ENCODE measurements at places on chromosomes 16 and 17.
A peak's percentile ranks its signal among the peaks of the same experiment; 100 is the strongest.

GRCh38 chr16:58422809-58423208, 30.5 kb downstream of the GINS3 start:
- no peak for DNase-seq

DNA sequence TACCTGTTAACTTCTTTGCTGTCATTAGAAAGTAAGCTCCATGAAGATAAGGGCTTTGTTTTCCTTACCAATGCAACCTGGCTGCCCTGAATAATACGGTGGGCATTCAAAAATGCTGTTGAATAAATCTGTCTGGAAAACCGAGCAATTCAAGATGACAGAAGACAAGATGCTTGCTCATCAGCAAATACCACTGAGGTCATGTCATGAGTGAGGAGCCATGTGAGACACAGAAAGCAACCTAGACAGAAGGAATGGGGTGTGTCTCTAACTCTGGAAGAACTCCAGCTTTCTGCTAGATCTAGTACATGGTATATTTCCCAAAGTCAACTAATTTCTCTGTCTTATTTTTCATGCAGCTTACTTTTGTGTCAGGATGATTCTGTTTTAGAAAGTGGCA, 64.2 kb downstream of the STH start:
- DNase-seq = peak; percentile 79

- no peak for DNase-seq
Observed at GRCh38 chr17:59844884-59845594, 47.7 kb downstream of the TUBD1 start.

GRCh38 chr17:41486809-41487530, 2.7 kb downstream of the KRT36 start:
- no peak for DNase-seq

DNA sequence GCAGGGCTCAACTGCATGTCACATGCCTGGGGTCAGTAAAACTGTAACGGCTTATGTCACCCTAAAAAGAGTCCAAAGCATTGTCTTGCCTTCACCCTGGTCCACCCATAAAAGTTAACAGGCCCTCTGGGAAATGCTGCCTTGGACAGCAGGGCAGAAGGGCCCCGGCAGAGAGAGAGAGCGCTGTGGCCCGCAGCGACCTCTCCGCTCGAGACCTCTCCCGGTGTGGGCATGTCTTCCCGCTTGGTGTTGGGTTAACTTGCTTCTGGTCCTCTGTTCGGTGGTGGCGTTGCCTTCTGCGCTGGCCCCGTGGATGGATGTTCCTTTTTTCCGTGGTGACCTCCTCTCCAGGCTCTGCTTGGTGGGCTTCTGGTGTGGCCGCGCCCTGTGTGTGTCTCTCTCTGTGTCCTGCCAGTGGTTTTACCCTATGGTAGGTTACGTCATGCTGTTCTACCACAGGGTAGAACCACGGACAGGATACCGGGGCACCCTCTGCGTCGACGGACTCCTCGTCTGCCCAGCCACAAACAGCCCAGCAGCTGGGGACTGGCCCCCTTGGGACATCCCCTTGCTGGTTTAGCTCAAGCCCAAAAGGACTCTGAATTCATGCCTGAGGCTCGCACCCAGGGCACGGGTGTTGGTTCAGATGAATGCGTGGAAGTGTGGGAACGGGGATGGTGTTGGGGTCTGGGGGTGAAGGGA, 18.3 kb upstream of the CLEC18A start:
- no peak for DNase-seq

DNA sequence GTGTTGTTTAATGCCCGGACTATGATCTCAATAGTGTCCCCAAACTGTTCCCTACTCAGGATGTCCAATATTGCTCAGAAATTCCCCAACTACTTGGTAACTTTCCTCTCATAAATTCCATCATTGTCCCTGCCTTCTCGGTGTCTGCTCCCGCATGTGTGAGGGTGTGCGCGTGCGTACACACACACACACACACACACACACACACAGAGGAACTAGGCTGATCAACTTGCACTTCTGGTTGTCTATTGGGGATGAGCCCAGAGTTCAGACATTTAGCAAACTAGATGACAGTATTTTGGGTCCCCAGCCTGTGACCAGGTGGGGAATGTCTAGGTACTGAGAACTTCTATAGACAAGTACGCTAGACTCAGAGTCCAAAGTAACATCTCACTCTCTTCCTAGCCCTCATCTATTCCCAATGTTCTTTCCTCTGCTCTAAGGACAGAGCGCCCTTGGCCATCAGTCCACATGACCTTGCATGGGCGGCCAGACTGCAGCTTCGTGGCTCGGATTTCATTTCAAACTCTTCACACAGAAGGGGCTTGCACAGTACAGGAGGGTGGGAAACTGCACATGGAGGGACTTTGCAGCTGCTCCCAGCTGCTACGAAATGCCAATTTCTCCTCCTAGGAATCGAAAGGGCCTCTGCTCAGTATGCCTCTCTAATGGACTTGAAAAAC, 5.3 kb downstream of the HS3ST3A1 start:
- DNase-seq = no peak

DNA sequence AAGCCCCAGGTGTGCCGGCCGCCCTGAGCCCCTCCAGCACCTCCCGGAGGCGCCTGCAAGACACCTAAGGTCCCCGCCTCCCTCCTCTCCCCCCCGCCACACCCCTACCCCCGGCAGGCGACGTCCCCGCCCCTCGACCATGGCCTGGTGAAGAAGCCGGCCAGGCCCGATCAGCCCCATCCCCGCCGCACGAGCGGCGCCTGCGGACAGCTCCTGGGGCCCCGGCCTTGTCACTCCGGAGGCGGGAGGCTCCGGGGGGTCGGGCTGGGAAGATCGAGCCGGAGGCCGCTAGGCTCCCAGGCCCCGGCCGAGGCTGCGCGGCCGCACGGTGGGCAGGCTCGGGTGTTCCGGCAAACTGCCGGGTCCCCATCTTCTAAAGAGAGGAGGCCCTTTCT, 405 bp upstream of the ACE start:
- DNase-seq = no peak

GRCh38 chr17:82926081-82926480, 86.3 kb upstream of the ZNF750 start:
- no peak for DNase-seq

GRCh38 chr16:67302970-67303369, 23.6 kb downstream of the KCTD19 start:
- DNase-seq = no peak

GRCh38 chr17:30191072-30191471, 44.4 kb downstream of the SLC6A4 start:
- no peak for DNase-seq

- DNase-seq = no peak
Observed at GRCh38 chr17:5644065-5644464, 59.8 kb upstream of the NLRP1 start.

GRCh38 chr16:21943571-21943970, 9.6 kb upstream of the UQCRC2 start:
- DNase-seq = no peak

- no peak for DNase-seq
Observed at GRCh38 chr17:42311240-42312034, 23.1 kb downstream of the STAT5A start.

GRCh38 chr17:27457360-27457715, 1.1 kb downstream of the KSR1 start:
- no peak for DNase-seq

- DNase-seq = no peak
Observed at GRCh38 chr17:6097005-6097279, 26.8 kb downstream of the WSCD1 start.

- peak; percentile 95 for DNase-seq
Observed at GRCh38 chr16:67055712-67056487, 27.0 kb downstream of the CBFB start.

- DNase-seq = no peak
Observed at GRCh38 chr17:29711588-29712385, 89.1 kb upstream of the CORO6 start.

DNA sequence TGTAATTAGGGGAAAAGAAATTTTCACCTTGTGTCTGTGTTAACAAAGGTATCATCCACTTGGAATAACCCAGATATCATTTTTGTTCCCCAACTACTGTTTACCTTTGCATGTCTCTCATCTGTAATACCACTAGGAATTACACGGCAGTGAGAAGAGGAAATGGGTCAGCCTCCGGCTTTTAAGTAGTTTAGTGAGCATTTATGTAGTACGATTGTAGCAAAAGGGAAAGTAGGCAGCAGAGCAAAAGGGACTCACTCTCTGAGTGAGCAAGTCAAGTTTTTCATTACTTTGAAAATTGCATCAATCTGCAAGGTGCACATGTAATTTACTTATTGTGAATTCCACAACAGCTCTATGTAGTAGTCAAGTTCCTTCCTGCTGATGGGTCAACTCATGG, 11.2 kb downstream of the PHF12 start:
- no peak for DNase-seq

- DNase-seq = no peak
Observed at GRCh38 chr17:9332132-9332494, 243.5 kb downstream of the STX8 start.

DNA sequence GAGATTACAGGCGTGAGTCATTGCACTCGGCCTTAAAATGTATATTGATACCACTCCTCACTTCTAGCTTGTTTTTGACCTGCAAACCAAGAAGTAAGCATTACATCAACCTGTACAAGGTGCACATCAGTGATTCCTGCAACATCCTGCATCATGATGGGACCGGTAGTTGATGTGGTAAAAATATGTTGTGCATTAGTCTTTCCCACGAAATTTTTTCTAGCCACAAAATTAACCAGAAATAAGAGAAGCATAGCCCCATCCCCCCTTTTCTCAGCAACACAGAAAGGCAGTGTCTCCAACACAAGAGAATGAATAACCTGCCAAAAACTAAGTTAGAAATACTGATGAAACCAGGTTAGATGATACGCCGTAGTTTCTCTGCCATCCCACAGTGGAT, 21.1 kb upstream of the NSMCE1 start:
- no peak for DNase-seq

DNA sequence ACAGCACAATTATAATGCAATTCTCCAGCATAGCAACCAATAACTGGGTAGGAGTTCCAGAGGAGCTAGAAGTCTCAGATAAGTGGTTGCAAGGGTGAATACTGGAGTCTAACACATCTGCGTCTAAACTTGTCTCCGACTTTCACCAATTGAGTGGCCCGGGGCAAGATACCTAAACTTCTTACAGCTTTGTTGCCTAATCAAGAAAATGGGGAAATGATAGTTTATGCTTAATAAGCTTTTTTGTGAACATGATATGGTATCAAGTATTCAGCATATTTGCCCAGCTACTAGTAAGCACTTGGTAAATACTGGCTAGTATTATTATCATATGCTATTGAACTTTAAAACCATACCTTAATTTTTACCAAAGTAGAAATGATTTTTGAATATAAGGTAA, 183.5 kb downstream of the KCNJ2 start:
- DNase-seq = no peak

- no peak for DNase-seq
Observed at GRCh38 chr16:80580109-80580832, 39.5 kb downstream of the DYNLRB2 start.

DNA sequence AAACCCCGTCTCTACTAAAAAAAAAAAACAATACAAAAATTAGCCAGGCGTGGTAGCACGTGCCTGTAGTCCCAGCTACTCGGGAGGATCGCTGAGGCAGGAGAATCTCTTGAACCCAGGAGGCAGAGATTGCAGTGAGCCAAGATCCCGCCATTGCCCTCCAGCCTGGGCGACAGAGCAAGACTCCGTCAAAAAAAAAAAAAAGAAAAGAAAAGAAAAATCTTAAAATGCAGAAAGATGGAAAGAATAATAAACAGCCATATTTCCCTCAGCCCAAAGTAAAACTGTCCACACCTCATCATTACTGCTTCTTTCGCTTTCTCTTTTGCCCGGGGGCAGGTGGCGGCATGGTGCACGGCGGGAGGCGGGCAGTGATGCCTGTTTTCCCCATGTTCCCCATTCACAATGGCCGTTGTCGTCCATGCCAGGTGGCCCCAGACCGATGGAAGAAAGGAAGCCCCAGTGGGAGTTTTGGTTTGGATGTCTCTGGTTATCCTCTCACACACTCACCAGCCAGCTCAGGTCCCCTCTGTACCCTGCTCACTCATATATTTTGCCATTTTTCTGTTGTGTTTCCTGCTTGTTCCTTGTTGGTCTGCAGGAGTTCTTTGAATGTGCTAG, 37.0 kb upstream of the PEMT start:
- no peak for DNase-seq

- DNase-seq = no peak
Observed at GRCh38 chr17:14738652-14738988, 437.7 kb downstream of the HS3ST3B1 start.

GRCh38 chr17:16383216-16383615, 2.3 kb downstream of the UBB start:
- no peak for DNase-seq

DNA sequence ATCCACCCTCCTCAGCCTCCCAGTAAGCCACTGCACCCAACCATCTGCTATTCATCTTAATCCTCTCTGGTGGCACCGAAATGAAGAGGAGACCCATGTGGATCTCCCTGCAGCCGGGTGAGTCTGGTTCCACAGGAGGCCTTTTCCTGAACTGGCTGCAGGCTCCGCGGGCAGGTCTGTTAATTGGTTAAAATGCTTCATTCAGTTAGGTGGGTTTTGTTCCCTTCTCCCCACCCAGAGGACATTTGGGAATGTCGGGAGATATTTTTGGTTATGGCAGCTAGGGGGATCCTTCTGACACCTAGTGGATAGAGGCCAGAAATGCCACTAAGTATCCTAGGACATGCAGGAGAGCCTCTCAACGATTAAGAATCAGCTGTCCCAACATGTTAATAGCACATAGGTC, 16.7 kb downstream of the C16orf54 start:
- no peak for DNase-seq

DNA sequence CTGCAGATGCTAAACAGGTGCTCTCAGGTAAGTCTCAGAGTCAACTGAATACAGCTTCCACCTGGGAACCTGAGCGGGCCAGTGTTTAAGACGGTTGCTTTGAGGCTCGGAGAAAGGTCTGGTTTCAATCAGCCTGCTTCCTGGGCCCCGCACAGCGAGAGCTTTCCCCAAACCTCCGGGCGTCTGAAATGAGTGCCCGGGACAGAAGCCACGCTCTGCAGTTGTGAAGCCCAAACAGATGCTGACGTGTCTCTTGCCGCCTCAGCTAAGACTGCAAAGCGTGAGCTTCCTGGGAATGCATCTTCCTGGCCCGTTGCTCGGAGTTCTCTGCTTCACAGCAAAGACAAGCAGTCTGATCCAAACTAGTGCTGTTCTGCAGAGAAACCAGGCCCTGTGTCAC, 36.7 kb downstream of the PLXDC1 start:
- no peak for DNase-seq

GRCh38 chr16:89491238-89491869, 993 bp upstream of the ANKRD11 start:
- DNase-seq = no peak

GRCh38 chr16:4882633-4883285, 35.5 kb downstream of the UBN1 start:
- DNase-seq = peak; percentile 20

All from epithelial cell of prostate (primary cell).